NCI-H524 (cell line): ENCODE measurements at places on chromosomes 4 and X.

DNA sequence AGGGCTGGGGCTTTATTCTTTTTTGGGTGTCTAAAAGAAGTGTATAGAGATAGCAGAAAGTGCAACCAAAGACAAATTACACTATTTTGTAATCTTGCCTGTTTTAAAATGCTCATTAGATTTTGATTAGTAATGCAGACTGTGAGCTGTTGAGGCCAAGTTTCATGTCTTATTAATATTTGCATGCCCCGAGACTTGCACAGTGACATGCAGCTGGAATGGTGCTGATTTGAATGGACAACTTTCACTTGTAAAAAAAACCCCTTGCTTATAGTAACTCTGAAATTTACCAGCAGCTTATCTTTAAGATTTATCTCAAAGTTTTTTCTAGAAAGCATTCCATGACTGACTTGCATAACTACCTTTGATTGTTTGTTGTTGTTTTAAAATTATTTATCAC is 835.1 kb upstream of the IGFBP7 start:
- DNase-seq = no peak

DNA sequence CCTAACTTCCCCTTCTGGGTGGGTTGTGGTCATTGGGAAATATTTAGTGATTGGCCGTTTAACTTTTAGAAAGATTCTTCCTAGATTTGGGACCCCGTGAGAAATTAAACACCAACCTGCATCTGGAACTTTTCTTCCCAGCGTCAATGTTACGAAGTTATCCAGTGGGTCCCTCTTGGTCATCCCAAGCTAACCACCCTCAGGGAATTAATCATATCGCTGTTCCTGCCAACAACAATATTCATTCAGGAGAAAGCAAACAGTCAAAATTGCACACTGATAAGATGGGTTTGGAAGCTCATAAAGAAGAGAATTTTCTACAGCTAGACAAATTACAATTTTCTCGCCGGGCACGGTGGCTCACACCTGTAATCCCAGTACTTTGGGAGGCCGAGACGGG is 121.2 kb upstream of the STX18 start:
- no peak for DNase-seq

DNA sequence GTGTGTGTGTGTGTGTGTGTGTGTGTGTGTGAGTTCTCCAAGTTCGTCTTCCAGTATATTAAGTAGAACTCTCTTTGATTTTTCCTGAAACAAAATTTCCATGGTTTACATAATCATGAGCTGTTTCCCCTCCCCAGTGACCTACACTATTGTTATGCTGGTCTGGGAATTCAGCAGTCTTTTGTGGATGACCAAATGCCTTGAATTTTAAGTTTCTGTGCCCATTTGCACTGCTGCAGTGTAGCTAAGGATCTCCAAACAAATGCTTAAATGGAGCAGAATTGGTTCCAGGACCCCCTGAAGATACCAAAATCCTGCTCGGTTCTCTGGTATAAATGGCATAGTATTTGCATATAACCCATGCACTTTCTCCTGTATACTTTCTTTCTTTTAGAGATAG is 77.2 kb upstream of the SLC34A2 start:
- DNase-seq = no peak

GRCh38 chrX:70134116-70134477 is 850 bp downstream of the IGBP1 start:
- peak; percentile 47 for DNase-seq

DNA sequence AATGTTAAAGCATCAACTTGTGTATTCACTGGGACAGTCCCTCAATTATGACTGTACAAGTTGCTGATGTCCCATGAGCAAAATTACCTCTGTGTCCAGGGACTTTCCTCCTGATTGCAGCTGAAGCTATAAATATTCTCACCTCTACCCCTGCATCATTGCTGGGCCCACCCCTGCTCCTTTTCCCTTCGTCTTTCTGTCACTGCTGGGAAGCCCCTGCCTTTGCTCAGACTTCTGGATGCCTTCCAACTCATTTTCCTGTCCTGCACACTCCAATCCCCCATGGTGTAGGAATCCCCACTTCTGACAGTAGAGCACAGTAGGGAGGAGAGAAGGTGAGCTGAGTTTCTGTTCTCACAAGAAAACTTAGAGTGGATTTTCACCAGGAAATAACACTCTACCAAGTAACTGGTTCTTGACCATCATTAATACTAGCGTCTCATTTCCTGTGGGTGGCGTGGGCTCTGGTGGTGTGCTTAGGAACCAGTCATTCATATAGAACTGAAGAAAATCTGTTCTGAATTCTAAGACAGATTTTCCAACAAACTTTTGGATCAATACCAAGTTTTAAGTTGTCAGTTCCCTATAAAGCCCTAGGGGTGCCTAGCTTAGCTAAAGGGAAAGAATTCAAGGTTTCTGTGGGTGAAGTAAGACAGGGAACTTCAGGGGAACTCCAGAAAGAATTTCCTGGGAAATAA is 136.2 kb upstream of the MED14 start:
- no peak for DNase-seq

- no peak for DNase-seq
Measured at GRCh38 chr4:152229782-152230289, 306.1 kb downstream of the FBXW7 start.

DNA sequence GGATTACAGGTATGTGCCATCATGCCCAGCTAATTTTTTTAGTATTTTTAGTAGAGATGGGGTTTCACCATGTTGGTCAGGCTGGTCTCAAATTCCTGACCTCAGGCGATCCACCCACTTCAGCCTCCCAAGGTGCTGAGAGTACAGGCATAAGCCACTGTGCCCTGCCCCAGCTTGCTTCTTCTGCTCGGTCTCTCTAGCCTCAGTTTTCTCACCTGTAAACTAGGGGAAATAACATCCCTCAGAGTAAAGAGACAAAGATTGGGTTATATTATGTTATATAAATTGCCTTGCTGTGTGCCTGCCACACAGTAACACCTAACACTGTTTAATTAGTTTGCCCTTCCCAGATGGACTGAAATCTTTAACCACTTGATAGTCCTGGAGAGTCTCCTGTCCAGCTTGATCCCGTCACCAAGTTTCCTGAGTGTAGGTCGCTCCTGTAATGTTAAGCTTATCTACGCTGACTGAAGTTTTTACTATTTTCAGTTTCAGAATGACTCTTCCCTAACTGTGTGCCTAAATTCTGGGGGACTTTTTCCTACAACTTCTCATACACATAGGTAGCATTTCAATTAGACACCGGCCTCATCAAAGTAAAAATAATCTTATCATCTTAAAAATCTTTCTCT is 412.7 kb upstream of the TENM3 start:
- peak; percentile 30 for DNase-seq

DNA sequence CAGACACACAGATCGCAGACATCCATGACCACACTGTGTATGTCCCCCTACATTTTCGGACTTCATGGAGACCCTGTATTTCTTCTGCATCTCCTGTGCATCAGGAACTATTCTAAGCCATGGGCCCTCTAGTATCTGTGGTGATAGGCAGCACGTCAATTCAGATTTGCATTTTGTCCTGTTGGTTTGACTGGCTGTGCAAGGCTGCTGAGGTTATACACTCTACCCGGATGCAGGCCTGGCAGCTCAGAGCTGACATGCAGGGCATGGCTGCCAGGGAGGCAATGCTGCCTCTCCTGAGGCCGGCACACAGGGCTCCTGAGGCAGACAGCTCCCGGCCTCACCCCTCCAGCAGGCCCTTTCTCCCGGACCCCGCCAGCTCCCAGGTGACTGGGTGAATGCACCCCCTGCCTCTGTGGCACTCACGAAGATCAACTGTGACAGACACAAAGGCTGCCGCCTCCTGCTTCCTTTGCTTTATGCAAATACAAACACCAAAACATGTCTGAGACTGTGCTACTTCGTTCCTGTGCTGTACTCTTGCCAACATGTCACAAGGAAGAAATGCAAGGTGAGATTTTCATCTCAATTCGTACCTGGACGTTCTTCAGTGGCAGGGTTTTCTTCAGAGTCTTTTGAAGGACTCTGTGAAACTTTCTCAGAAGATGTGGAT is 51.0 kb downstream of the NSG1 start:
- no peak for DNase-seq

DNA sequence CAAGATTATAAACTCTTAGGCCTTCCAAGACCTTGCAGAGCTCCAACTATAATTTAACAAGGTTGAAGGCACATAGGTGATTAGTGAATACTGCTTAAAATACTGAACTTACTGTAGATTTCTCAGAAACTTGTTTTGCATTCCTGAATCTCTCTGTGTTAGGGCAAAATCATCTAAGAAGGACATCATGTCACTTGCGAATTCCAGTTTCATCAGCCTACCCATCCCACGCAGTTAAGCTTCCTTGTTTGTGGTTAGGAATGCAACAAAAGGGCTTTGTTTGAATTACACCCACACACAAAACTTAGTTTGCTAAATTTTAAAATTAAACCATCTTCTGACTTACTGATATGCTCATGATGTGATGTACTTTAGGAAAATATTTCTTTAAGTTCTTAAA is 174.0 kb downstream of the SOWAHB start:
- no peak for DNase-seq

- DNase-seq = peak; percentile 13
Measured at GRCh38 chrX:133670383-133670782, 255.1 kb upstream of the GPC4 start.

DNA sequence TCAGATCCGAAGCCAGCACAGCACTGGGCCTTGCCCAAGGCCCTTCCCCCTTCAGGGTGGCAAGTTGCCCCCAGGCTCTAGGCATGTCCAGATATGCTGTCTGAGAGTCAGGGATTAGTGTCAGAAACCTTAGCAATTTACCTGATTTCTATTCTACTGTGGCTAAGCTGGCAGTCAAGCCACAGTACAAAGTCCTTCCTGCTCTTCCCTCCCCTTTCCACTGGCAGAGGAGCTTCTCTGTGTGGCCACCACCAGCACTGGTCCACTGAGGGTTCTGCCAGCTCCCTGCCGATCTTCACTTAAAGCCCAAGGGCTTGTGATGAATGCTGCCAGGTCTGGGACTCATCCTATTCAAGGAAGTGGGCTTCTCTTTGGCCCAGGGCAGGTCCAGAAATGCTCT is 324.5 kb upstream of the RPS6KA3 start:
- no peak for DNase-seq

GRCh38 chr4:13201241-13201640 is 282.9 kb downstream of the RAB28 start:
- DNase-seq = no peak

DNA sequence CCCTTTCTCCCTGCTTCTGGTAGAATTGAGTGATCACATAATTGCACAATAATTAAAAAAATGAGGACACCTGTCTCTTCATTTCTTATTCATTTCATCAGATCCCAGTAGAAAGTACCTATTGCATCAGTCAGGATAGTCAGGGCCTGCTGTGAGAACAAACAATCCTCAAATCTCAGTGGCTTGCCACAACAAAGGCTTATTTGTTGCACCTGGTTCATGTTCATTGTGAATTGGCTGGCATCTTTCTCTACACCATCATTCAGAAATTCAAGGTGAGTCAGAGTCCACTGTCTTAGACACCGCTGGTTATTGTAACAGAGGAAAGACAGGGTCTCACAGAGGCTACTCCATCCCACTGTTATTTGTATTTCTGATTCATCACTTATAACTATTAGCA is 409.8 kb downstream of the STIM2 start:
- DNase-seq = no peak

DNA sequence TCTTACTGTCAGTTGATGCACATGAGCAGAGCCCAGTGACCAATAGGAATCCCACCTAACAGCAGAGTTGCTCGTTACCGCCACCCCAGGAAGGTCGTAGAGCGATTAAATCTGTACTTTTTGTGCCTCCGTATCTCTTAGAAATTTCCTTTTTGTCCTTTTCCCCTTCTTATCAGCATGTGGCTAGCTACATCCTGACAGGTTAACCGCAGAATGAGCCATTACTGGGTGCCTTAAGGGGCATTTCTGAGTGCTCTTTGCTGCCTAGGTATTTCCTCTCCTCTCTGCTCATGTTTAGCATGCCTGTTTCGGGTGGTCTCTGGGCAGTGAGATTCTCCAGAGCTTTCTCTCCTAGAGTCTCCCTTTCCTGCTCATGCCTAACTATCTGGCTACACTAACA is 530.5 kb downstream of the FAM133A start:
- no peak for DNase-seq

DNA sequence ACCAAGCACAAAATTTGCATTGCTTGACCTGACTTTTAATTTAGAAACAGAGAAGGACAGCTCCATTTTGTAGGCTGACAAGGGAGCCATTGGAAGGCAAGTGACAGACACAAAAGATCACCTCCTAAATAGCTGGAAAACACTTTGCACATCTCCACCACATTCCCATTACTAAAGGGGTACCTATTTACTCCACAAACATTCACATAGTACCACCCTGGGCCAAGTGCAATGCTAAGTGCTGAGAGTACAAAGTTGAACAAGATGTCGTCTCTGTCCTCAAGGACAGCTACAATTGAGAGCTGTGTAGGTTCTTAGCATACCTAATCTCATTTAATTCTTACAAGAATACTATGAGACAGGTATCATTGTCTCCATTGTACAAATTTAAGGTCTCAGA is 152.8 kb upstream of the GPC4 start:
- no peak for DNase-seq

DNA sequence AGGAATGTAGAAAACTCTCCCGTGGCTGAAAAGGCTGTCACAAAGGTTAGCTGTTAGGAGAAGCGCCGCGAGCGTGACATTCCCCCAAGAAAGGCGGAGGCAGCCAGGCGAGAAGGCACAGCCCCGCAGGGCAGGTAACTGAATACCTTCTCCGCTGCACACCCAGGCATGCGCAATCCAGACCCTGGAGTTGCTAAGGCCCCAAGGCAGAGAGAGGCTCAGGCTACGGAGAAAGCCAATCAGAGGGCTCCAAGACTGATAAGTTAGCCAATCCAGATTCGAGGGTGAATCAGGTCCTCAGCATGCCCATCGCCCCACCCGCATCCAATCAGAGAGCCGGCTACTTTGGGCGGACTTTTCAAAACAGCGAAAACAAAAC is 485 bp upstream of the CCNG2 start:
- DNase-seq = peak; percentile 92

DNA sequence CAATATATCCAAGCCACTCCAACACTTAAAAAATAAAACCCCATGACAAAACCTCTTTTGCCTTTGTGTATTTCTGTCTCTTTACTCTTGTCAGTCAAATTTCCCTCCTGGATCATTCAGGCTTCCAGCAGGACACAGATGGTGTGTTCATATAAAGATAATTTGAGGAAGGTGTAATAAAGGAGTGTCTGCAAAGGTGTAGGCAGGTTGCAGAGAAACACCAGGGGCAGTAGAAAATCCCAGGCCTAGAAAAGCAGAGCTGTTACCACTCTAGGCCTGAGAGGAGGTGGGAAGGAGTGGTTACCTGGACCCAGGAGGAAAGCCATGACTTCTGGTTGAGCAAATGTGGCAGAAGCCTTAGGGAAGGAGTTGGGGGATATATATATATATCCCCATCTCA is 28.8 kb downstream of the CHRNA9 start:
- no peak for DNase-seq

GRCh38 chr4:4981427-4981826 is 37.8 kb downstream of the CYTL1 start:
- DNase-seq = no peak

- no peak for DNase-seq
Measured at GRCh38 chrX:37613933-37614332, 42.5 kb downstream of the LANCL3 start.
